ENCODE measurements at places on chromosomes 3 and 15.

DNA sequence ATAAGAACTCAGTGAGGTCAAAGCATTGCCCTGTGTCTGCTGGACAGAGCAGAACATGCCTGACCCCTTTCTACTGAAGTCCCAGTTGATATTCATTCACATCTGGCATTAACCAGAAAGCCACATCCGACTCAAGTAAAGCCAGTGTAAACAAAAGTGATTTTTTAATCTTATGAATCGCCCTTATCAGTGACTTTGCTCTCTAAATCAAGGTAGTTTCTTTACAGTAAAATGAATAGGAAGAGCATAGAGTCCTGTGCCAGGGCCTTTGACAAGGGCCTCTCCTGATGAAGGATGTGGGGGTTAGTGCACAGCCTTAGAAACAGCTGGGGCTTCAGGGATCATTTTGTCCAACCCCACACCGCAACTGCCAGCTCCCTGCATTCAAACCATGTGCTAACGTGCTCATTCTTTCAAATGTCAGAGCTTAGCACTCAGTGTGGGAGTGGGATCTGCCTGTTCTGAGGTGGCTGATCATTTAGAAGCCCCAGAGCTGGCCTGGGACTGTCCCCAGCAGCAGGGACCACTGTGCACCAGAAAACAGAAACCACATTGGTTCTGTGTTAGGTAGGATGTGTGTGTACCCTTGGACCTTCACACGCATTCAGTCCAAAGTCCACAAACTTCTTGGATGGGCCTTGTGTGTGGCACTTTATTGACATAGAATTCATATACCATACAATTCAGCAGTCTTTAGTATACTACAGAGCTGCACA is 55.3 kb downstream of the CCR4 start:
- DNase-seq, result no peak

GRCh38 chr3:40098261-40098759 is 211.2 kb upstream of the EIF1B start:
- no peak for DNase-seq

DNA sequence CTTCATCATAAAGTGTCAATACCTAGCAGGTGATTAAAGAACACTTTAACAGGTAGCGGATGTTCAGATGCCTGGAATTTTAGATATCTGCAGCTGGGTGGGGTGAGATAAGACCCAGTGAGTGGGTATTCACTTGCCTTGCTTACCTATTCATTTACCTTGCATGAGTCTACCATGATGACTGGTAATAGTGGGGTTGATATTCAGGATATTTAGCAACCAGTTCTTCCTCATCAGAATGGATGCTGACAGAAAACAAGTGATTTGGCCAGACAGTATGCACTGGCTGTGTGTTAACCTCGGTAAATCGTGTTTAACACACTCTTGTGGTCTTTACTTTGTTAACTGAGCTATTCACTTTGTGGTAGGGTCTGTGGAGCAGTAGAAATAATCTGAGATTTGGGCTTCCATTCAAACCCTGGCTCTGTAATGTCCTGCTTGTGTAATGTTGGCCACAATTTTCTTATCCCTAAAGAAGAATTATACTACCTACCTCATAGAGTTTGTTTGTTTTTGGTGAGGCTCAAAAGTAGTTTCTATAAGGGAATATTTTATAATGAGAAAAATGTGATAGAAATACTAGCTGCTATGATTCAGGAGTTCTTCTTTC is 391.9 kb upstream of the TBL1XR1 start:
- no peak for DNase-seq

DNA sequence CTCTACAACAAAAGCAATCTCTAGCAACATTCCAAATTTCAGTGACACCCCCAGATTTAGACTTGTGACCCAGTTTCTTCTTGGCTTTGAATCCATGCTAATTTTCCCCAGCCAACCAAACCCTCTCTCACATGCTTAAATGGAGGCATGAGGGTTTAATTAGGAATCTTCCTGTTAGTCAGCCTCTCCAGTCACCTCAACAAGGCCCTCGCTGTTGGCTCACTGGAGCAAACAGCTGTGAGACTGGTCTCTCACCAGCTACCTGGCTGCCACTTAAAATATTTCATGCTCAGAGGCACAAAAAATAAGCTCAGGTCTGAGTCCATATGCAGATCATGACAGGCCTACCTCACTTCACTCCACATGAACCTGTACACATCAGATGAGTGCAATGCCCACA is 630.4 kb upstream of the ADAMTS9 start:
- DNase-seq, result no peak

DNA sequence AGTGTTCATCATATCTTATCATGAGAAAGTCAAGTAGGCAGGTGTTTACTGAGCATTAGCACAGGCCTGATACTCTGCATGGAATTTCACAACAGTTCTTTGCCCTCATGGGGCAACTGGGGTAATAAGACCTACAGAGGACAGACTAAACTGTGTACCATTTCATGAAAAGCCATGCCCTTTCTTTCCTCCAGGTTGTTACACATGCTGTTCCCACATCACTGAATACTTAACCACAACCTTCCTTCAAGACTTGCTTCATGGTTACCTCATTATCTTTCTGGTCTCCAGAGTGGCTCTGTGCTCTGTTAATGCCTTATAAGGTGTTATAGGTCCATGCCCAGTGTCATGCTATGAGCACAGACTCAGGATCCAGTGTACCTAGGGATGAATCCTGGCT is 28.2 kb upstream of the RSL24D1 start:
- no peak for DNase-seq

DNA sequence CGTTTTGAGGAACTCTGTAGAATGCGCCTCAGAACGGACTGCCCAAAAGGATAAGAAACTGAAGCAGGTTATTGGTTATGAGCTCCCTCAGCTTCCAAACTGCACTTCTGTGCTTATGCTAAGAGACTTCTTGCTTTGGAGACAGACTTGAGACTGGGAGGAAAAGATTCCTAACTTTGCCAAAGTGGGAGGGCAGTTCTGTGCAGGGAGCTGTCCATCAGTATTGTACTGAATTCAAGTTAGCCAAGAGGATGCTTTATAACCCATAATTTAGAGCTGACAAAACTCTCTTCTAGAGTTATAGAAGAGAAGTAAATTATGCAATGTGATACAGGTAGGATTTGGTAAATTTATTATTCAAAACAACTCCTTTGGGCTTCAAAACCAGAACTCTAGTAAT is 519.8 kb upstream of the GBE1 start:
- DNase-seq, result peak; percentile 41

GRCh38 chr3:186997473-186997939 is 67.2 kb downstream of the ST6GAL1 start:
- DNase-seq, result no peak

GRCh38 chr3:188918093-188918492 is 253.7 kb upstream of the TPRG1 start:
- DNase-seq, result no peak

DNA sequence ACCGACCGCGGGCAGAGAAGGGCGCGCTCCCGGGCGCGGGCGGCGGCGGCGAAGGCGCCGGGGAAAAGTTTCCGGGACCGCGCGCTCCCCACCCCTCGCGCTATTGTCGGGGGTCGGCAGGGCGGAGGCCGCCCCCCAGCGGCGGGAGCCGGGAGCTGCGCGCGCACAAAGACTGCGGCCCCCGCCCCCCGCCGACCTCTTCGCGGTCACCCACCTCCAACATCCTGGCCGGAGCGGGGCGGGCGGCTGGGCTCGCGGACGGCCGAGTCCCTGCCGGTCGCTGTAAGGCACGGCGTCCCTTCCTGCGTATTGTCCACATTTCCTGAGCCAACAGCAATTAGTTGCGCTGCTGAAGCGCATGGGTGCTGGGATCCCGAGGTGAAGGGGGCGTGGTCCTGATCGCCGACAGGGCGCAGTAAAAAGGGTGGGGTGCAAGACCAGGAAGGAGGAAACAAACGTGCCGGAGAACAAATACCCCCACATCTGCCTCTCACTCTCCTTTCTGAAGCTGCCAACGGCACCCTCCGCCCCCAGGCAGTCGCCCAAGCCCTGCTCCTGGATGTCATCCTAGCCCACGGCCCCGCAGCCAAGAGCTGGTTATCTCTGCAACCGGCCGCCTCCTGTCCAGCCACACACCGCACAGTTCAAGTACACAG is at the start of gene TMEM44:
TSS of gene TMEM44 (minus strand) at position 71 of the 656 bp plus-strand sequence. CDS start 204 bp downstream, outside the sequence.
- peak; percentile 88 for DNase-seq

GRCh38 chr15:87628311-87628710 is 628.2 kb downstream of the NTRK3 start:
- DNase-seq, result no peak

GRCh38 chr3:126947429-126947828 is 35.5 kb upstream of the PLXNA1 start:
- no peak for DNase-seq

DNA sequence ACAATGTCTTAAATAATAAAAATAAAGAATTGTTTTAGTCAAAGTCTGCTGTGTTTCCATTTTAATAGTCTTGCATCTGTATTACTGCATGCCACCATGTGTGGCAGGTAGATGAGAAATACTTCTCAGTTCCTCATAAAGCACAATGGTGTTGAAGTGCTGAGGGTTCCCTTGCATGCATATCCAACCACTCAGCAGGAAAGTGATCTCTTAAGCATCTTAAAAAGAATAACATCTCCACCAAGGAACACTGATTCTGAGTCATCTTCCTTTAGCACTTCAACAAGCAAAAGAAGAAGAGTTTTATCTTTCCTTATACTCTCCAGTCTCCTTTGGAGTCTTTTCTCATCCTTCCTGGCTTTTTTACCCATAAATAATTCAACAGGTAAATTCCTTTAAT is 602.0 kb downstream of the TBL1XR1 start:
- no peak for DNase-seq

DNA sequence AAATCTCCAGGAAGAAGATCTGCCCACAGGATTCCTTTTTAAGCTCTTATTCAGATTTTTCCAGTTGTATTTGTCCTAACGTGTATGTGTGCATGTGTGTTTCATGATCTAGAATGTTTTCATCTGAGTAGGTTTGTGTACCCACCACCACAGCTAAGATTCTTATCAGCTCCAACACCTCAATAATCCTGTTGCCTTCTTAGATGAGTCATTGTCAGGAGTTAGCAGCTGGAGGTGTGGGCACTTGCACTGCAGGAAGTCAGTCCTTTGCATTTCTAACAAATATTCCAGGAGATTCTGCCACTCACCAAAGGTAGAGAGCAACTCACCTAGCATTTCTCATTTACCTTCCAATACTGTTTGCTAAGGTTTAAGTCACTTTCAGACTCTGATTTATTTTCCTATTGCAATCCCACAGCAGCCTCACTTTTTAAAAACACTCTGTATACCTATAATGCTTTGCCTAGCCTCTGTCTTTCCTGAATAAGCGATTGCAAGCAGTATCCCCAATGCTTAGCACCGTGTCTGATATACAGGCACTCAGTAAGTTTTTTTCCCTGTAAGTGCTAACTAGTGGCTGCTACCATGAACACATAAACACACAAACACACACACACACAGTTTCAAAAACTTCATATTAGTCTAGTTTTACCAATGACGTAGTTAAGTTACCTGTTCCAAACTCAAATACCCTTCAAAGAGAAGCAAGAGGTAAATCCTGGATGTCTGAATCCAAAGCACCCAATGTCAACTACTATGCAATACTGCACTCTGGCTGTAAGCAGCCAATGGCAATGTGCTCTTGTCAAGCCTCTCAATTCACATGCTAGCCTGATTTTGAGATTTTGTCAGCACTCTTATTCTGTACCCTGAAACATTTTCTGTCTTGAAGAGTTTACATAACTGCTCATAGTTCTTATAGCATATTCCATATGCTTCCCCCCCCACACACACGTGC is 713.5 kb upstream of the LMCD1 start:
- DNase-seq, result peak; percentile 37

DNA sequence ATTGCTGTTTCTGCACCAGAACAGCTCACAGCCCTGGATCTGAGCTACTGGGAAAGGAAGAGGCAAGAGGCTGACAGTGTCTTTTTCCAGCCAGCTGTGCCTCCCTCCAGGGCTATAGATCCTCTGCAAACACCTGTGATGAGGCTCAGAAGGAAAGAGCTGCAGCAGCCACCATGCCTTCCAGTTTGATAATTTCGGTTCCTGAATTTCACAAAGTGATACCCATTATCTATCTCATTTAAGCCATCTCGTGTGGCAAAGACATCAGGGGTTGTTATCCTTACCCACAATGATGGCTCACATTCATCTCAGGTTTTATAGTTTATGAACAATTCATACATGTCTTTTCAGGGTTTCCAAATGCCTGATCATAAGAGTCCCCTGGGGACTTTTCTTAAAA is 1.8 kb upstream of the LARP6 start:
- no peak for DNase-seq

DNA sequence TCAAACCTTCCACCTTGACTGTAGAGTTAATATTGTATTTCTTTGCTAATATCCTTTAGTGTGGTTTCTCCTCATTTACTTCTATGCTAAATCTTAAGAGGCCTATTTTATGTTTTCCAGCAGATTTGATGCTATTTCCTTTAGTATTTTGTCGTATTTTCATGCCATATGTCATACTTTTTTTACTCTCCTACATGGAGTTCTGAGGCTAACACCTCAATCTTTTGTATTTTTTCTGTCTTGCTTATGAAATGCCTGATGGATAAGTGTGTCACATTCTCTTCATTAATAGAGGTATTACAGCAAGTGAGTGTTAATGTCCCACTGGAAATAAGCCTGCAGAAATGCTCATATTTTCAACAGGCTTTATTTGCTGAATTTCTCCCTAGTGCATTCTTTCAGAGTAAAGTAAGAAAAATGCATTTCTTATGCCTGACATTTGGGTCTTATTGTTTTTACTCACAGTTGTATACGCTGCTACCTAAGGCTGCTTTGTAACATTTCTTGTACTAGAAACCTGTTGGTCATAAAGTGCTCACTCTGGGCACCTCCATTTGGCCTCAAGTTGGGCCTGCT is 63.2 kb downstream of the DIPK2A start:
- no peak for DNase-seq

DNA sequence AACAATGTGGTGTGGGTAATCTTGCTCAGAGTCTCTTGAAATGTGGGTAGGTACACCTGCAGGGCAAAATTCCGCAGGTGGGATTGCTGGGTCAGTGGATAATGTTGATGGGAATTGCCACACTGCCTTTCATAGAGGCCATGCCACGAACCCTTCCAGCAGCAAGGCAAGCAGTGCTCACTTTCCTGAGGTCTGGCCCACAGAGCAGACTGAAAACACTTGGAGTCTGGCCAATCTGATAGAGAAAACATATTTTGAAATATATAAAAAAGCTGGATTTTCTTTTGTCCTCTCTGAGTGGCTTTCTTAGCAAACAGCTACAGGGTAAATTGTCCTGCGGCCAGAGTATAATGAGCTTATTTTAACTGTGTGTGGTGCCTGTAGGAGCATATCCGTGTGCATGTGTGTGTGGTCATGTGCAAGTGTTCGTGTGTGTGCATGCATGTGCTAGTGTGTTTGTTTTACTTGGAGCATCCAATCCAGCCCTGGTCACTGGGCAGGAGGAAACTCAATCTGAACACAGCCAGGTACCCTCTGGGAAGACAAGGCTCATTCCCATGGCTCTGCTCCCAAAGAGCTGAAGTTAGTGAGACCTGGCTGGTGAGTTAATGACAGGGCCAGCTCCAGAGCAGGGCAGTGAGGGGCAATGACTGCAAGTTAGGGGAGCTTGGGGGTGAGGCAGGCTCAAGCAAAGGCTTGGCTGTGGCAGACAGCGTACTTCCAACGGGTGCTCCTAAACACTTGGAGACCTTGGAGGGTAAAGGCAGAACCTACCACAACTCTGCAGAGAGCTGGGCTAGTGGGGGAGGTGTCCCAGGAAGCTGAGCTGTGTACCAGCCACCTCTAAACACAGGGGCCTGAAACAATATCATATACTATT is 91.3 kb downstream of the PLXNA1 start:
- no peak for DNase-seq

- no peak for DNase-seq
These were observed 10.3 kb downstream of the PDZRN3 start for GRCh38 chr3:73614419-73614818.

GRCh38 chr3:135646873-135647272 is 318.7 kb upstream of the PPP2R3A start:
- DNase-seq, result no peak

- DNase-seq, result no peak
These were observed 11.4 kb downstream of the CHAC1 start for GRCh38 chr15:40964634-40965033.

Data from GM23338 (cell line).